NCI-H526 treated with DMSO at 0.1 percent for 48 hours (cell line): ENCODE measurements at places on chromosomes 4 and X.

GRCh38 chr4:56750231-56750630, 69.1 kb upstream of the HOPX start:
- no peak for DNase-seq

DNA sequence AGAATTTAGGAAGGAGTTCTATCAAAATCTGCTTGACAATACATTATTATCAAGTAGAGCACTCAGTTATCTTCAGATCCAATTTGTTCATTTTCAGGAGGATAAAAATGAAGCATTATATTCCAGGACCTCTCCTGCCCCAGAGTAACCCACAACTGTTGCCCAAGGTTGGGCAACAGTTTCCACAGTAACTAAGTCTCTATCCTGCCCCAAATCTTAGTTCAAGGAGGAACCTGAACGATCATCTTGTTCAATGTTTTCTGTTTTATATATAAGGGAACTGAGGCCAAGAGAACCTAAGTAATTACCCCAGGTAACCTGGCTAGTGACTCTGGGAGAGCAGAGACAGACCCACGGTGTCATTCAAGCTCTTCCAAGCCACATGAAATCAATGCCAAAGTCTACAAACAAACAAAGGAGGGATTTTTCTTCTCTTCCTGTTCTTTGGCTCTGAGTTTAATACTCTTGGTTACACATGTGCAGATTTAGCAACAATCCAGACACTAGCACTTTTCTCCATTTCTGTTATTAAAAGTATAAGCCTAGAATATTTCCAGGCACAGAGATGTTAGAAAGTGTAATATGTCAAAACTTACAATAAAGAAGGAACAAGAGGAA, 105.6 kb downstream of the C4orf51 start:
- DNase-seq, result no peak

DNA sequence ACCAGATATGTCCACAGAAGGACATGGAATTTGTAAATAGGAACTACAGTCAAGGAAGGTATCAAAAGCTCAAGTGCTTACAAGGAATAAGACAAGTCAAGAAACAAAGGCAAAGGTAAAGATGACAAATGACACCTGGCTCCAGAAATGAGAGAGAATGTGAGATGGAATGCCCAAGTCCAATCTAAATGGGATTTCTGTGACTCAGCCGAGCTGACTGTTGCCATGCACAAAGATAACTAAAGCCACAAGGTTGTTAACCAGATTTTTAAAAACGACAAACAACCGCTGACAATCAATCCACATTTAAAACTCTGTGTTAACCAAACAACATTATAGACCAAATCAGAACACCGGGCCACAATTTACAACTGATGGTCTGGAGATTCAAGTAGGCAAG, 1.1 kb downstream of the NFXL1 start:
- DNase-seq, result no peak

DNA sequence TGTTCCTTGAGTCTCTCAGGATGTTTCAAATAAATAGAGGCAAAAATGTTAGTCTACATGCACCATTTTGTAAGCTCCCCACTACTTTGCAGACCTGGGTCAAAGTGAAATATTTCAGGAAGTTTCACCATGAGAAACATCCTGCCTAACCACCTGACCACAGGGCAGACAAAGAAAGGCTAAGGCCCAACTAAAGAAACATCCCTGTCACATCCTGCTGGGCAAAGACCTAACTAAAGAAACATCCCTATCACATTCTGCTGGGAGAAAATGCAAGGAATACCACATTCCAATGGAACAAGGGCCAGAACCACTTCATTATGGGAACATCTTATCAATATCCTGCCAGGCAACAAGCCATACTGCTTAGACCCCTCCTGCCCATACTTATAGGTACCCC, 1303.4 kb downstream of the TECRL start:
- no peak for DNase-seq

DNA sequence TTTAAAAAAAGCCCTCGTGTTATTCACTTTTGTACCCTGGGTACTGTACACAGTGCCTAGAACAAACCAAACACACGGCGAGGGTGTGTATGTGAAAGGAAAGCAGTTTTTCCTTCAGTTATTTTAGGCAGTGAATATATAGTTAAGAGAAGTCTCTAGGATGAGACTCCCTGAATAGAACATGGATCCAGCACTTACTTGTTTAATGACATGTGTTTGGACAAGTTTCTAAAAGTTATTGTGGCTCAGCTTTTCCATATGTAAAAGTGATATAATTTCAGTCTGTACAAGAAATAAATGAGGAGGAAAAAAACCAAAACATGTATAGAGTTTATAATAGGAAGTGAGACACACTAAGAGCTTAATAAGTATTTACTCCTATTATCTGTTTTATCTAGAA, 273.2 kb downstream of the ADGRL3 start:
- DNase-seq, result no peak

DNA sequence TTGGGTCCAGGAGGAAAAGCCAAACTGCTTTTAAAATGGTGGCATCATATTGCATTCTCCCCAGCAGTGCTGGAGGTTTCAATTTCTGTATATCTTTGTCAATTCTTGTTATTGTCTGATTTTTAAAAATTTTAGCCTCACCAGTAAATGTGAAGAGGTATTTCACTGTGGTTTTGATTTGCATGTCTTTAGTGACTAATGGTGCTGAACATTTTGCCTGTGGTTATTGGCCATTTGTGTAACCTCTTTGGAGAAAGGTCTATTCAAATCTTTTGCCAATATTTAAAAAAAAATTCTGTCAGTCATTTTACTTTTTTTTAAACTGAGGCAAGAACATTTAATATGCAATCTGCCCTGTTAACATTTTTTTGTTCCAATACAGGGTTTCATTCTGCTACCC, 322.1 kb downstream of the TLL1 start:
- DNase-seq, result peak; percentile 55

DNA sequence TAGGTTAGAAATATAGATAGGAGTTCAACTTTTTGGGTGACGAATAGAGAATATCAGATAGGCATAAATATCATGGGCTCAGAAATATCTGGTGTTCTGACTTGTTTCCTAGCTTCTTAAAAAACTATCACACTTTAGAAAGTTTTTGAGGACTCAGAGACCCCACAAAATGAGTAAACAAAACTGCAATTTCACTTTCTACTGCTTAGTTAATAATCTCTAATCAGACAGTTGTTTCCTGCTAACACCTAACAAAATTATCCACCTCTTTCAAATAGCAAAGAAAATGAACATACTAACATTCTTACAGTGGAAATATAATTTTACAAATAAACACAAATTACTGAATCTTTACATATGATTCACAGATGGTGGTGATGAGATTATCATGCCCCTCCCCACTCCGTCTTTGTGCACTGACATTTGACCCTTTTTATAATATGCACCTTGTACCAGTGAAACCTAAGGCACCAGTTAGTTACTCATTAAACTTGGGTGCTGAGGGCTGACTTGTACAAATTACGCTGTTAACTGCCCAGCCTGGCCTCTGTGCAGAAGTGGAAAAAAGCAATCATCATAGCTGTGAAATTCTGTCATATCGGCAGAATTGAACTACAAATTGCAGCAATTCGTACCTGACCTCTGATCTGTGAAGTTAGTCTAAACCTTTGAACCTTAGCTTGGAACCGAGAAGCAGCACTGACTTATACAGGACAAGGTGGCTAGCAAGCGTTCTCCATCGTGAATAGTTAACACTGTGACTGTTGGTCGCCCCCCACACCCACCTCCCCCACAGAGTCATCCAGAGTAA, 138.7 kb downstream of the CHRNA9 start:
- DNase-seq, result peak; percentile 46

DNA sequence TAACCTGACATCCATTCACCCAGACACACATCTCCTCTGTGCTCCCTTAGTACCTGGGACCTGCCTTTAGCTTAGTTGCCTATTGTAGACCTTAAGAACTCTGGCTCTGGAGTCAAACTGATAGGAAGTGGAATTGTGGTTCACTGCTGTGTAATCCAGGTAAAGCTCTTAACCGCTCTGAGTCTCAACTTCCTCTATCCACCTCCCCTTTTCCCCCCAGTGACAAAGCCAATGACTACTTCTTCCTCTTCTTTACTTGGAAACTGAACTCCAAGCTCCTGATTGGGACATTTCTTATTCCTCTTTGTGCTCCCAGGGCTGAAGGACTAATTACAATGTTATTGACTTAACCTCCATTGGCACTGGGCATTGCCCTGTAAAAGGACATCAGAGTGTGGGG, 94.1 kb downstream of the DRD5 start:
- no peak for DNase-seq

DNA sequence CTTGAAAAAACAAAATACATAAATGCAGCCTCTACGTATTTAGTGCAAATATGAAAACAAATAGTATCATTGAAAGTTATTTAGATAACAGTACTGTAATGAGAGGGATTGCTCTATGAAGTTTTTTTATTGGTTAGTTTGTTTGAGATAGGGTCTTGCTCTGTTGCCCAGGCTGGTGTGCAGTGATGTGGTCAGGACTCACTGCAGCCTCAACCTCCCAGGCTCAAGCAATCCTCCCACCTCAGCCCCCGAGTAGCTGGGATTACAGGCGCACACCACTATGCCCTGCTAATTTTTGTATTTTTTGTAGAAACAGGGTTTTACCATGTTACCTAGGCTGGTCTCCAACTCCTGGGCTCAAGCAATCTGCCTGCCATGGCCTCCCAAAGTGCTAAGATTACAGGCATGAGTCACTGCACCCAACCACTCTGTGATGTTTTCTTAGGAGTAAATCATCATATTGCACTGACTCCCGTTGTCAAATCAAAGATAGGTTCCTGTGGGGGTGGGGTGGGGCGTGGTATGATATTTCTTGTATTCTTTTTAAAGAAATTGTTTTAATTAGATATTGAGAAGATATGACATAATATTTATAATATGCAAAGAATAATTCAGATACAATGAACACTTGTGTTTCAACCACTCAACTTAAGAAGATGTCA, 75.8 kb downstream of the ATG4A start:
- no peak for DNase-seq

DNA sequence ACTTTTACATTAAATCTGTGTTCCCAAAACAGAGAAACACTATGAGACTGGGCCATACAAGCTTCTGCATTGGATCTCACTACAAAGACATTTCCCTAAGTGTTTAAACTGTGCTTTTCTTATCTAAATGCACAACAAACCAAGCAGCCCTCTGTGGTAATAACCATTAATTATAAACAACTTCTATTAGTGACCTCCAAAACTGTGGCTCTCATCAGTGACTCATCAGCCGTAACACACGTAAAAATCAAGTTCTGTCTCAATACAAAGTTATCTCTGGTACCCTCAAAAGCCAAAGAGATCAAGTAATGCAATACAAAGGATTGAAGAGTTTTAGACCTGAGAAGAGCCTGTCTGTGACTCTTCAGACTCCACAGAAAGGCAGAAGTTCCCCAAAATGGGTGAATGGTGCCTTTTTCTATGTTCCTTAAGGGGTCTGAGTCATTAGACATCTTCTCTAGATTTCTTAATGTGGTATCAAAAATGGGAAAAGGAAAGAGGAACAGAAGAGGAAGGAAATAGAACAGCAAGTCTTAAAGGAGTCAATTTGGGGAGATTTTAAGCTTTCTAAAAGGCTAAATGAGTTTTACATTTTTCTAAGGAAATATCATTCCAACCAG, 189.8 kb upstream of the PPP1R2C start:
- no peak for DNase-seq

DNA sequence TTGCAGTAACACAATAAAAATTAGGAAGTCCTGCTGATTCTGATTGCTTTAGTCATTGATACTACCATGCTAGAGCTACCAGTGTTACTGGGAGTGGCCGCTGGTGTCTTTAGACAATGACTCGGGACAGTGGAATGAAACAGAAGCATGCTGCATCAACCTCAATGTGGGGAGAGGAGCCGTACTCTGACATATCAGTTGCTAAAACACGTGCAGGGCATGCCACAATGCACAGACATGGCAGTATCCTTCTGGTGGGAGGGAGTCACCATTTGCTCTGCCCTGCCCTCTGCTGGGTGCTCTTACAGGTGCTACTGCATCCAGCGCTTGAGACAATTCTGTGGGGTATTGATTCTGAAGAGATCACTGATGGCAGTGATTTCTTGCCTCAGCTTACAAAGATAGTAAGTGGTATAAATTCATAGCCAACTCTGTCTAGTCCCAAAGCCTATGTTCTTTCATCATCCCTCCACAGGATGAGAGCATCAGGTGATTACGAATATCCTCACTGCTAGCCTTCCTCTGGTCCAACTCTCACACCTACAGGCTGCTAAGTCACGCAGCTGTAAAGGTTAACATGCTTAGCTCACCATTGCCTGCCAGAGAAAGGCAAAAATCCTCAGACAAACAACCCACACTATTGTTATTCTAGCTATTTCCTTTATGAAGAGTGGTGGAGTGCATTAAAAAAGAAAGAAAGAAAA, 43.7 kb downstream of the NSG1 start:
- peak; percentile 24 for DNase-seq
